Upper lobe of right lung (tissue), 1 donor: ENCODE measurements at places on chromosomes 4 and X.

DNA sequence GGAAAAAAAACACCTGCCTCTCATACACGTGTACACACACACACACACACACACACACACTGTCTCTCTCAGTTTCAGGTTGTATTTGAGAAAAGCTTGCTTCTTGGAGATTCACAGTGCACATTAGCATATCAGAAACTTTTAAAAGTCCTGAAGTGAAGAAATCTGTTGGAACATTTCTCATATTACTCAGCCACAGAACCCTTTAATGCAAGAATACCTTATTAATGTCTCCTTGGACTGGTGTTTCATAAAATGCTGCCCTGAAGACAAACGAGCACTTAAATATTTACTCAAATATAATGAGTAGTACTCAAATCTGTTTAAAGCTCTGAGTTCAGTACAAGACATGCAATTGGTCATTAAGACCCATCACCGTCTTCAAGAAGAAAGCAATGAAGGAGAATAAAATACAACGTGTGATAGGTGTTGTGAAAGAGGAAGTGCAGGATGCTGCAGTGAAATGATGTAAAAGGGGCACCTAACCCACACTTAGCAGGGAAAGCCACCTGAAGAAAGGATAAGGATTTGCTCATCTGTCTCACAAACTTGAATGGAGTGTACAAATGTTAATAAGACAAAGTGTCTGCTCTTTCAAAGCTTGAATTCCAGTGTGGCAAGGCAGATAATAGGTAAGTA is 57.0 kb downstream of the DCLK2 start:
- H3K4me3 ChIP-seq: no peak overlapping the region
- H3K27me3 ChIP-seq: no peaks in the 10 kb centered on the region
- no peak for DNase-seq
- no peak overlapping the region for H3K27ac ChIP-seq
- H3K4me1 ChIP-seq: no peaks in the 10 kb centered on the region

DNA sequence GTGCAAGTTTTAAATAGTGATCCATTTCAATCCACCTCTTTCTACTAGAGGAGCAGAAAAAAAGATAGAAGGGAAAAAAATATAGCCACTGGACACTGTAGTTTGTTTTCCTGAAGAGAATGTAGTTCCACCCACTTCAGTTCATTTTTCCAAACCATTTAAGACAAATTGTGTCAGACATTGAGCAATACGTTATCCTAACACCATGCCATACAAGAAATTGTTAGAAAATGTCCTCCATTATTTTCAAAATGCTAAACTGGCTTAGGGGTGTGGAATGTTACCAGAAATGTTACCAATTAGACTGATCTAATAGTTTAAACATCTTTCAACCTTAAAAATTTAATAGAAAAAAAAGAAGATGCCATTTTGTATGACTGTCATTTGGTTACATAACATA is 48.6 kb upstream of the ETNPPL start:
- H3K36me3 ChIP-seq: no peaks in the 10 kb centered on the region
- no peak for DNase-seq
- H3K4me3 ChIP-seq: no peak overlapping the region
- H3K27me3 ChIP-seq: peaks cover 5% of the 10 kb centered on the region
- H3K27ac ChIP-seq: no peak overlapping the region
- H3K4me1 ChIP-seq: no peaks in the 10 kb centered on the region

- H3K27me3 ChIP-seq: no peaks in the 10 kb centered on the region
- no peak overlapping the region for H3K4me3 ChIP-seq
- H3K4me1 ChIP-seq: no peaks in the 10 kb centered on the region
- DNase-seq: no peak
Measured at GRCh38 chr4:153212736-153213135, 8.5 kb downstream of the TRIM2 start.

DNA sequence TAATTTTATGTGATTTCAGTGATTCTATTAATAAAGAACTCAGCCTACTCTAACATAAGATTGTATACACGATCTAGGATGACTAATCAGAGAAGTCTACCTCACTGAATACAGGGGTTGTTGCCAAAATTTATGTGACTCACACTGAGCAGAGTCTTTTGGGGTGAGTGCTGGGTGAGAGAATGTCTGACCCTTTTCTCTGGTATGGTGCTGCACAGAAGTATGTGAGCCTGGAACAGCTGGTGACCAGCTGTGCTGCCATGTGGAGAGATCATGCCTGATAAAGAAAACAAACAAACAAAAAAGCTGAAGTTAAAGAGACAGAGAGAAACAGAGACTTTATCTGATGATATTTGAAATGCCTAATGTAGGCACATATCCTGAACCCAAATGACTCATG is 618.1 kb upstream of the GRIA3 start:
- no peaks in the 10 kb centered on the region for H3K4me1 ChIP-seq
- DNase-seq: no peak
- no peak overlapping the region for H3K4me3 ChIP-seq
- H3K27ac ChIP-seq: no peak overlapping the region

- no peaks in the 10 kb centered on the region for H3K27me3 ChIP-seq
- no peaks in the 10 kb centered on the region for H3K4me1 ChIP-seq
- H3K36me3 ChIP-seq: no peaks in the 10 kb centered on the region
Measured at GRCh38 chr4:142386856-142387255, 459.2 kb downstream of the INPP4B start.

DNA sequence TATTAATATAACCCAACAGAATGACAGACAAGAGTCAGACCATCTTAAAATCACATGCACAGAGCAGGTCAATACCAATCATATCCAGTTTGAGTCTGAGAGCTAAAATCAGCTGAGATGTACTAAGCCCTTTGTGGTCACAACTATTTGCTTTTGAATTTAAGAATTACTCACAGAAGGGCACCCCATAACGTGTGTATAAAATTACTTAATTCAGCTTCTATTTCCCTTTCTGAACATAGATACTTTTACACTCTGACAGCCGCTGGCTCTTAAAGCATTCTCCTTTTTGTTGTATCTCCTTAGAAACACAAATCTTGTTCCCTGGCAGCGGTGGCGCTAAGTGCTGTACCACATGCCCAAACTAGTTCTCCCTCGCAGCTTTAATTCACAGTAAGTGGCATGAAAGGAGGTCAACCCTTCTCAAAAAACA is 14.8 kb upstream of the PPARGC1A start:
- no peaks in the 10 kb centered on the region for H3K4me1 ChIP-seq
- DNase-seq: no peak
- no peaks in the 10 kb centered on the region for H3K36me3 ChIP-seq
- no peak overlapping the region for H3K4me3 ChIP-seq
- H3K27me3 ChIP-seq: no peaks in the 10 kb centered on the region
- no peak overlapping the region for H3K27ac ChIP-seq

GRCh38 chr4:184156163-184156920 is 61.3 kb downstream of the ENPP6 start:
- no peak overlapping the region for H3K4me3 ChIP-seq
- no peak for DNase-seq
- H3K36me3 ChIP-seq: no peaks in the 10 kb centered on the region
- H3K4me1 ChIP-seq: peaks cover 7% of the 10 kb centered on the region

DNA sequence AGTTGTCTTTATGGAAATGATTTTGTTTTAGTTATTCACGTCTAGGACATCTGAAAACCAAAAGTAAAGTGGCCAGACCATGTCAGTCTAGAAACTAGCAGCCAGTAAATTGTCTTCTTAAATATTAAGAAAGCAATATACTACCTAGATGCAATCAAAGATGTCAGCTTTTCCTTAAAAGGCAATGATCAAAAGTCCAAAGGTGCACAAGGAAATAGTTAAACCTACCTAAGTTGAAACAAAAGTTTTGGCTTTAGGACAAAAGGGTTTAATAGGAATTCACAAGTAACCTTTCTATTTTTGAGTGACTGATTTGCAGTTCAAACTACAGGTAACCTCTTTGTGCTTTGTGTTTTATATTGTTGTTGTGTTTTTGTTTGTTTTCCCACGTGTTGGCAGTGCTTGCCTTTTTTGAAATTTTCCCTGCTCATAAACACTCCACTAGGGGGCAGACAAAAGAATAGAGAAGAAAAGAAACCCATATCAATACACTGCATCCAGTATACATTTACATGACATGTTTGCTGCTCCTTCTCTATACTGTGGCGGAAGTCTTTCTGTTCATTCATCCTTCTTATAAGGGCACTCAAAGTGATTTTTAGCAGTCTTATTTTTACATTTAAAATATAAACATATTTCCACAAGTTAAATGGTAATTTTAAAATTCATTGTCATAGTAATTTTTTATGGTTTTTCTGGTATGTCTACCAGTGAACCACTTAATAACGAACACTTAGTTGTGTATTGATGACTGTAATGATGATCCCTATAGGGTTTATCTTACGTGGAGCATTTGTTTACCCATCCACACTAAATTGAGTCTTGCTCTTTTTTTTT is 62.7 kb downstream of the GAB1 start:
- H3K36me3 ChIP-seq: no peaks in the 10 kb centered on the region
- peaks cover 32% of the 10 kb centered on the region for H3K4me1 ChIP-seq

DNA sequence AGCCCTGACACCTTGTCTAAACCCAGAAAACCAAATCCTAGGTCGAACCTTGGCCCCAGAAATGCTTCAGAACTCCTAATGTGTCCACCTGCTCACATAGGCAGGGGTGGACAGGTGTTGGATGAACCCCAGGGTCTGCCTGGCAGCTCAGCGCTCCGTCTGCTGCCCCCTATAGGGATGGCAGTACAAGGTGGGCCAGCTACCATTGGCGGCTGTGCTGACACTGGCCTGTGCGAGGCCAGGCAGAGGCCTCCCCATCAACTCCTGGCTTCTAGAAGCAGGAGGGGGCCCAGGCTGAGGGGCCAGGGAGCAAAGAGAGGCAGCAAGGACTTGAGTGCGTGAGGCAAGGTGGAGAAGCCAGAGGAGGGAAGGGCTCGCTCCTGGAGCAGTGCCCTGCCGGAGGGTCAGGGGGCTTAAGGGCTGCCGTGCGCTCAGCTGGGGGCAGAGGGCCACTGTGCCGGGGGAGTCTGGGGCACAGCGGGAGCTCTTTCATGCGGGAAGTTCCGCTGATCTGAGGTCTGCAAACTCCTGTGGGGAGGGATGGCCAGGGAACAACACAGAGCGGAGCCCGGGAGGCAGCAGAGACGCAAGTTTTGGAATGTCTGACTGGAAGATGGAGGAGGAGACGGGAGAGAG is 20.6 kb downstream of the CCNQ start:
- no peak for DNase-seq
- no peaks in the 10 kb centered on the region for H3K36me3 ChIP-seq

DNA sequence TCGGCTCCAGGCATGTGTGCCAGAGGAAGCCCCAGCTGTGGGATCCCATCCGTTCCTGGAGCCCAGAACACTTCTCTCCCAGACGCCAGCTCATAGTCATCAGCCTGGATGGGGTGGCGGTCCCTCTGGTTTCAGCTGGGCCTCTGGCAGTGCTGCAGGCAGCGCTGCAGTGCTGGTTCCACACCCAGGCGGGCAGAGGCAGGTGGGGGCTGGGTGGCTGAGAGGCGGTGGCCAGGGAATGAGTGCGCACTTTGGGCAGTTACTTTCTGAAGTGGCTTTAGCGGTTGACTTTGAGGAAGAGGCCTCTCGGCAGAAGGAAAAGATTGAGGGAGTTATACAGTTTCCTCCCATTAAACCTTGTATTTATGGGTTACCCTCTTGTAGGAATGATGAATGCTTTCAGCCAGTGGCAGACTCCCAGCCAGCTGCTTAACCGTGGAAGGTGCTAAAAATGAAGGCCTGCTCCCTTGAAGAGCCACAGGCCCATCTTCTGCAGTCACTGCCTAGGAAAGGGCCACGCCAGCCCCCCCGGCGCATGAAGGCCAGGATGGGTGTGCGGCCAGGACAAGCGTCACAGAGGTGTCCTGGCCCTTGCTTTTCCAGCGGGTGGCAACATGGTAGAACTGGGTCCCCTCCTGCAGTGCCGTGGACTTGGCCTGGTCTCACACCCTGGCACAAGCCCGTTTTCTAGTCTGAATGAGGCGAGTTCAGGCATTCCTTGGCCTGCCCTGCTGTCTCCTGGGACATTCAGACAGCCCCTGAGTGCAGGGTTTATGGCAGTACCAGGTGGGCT is 9.9 kb downstream of the TADA2B start:
- no peak overlapping the region for H3K4me3 ChIP-seq
- peak; percentile 92 for DNase-seq
- peaks cover 21% of the 10 kb centered on the region for H3K4me1 ChIP-seq
- no peaks in the 10 kb centered on the region for H3K27me3 ChIP-seq
